ENCODE measurements at places on chromosomes 2 and 18.

DNA sequence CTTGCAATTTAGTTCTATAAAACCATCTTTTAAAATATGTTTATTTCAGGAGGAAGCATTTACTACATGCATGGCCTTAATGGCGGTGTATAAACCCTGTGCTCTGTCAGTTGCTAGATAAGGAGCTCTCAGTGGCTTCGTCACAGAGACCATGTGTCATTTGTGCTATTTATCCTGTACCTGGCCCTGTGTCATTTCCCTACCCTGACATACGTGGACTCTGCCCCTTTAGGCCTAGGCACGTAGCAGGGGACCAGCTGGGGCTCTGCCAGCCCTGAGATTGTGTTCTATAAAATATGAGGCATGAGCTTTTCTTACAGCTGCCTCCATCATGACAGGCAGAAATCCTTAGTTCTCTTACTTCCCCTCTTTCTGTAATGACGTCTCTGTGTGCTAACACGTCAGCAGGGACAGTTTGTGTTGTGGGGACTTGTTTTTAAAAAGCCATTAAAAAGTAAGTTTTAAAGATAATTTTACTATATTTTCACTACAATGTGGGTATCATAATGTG is 88.0 kb downstream of the ITGB1BP1 start:
- DNase-seq: no peak

DNA sequence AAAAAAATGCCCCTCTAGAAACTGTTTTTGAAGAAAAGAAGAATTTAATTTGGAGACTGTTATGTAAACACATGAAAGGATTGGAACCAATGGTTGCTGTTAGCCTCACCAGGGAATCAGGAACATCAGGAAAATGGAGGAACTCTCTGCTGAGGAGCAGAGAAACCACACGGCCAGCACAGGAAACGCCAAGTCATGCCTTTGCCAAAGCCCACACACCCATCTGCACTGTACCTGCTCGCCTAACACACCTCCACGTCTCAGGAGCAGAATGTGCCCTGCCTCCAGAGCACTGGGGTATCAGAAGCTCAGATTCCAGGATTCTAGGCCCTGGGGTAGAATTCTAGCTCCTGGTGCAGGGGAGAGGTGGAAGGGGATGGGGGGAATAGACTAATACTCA is 9.8 kb upstream of the SCYGR1 start:
- DNase-seq: no peak

- DNase-seq: no peak
Measured at GRCh38 chr2:3489764-3490115, 29.6 kb downstream of the ADI1 start.

DNA sequence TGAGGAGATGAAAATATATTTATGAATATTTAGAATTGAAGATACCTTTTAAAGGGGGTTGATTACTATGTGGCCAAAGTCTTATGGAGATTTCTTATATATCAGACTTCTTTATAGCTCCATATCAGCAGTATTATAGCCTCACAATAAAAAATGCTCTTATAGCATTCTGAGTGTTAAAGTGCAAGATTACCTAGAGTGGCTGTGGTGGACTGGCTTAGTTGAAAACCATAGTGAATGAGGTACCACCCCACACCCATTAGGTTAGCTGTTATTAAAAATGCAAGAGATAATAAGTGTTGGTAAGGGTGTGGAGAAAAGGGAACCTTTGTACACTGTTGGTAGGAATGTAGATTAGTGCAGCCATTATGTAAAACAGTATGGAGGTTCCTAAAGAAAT is 39.7 kb downstream of the NCOA1 start:
- no peak for DNase-seq

DNA sequence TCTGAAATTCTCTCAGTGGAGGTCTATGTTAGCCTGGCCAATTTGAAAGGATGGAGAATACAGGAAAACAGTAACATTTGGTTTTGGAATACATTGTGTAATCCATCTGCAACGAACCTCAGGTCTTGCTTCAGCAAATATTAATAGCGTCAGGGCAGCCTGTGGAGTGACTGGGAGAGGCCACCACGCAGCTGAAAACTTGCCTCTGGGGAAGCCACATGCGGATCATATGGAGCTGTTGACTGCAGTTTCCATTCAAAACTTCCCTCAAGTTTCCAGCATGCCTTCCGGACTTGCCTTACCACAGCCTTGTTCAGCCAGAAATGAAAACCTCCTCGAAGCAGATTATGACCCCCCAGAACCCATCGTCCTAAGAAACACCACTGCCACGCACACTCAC is 25.7 kb downstream of the BCL11A start:
- DNase-seq: no peak

- DNase-seq: peak; percentile 52
Measured at GRCh38 chr2:174931724-174932123, 73.5 kb downstream of the CHN1 start.

GRCh38 chr2:239329972-239330572 is 70.7 kb downstream of the HDAC4 start:
- no peak for DNase-seq

- peak; percentile 62 for DNase-seq
Measured at GRCh38 chr2:70083344-70084156, 3.7 kb upstream of the PCBP1 start.

GRCh38 chr2:30958193-30958917 is 151.1 kb upstream of the CAPN13 start:
- DNase-seq: no peak

- no peak for DNase-seq
Measured at GRCh38 chr2:101873543-101873942, 118.2 kb upstream of the IL1R2 start.

GRCh38 chr18:9992300-9992972 is 78.6 kb downstream of the VAPA start:
- DNase-seq: no peak

DNA sequence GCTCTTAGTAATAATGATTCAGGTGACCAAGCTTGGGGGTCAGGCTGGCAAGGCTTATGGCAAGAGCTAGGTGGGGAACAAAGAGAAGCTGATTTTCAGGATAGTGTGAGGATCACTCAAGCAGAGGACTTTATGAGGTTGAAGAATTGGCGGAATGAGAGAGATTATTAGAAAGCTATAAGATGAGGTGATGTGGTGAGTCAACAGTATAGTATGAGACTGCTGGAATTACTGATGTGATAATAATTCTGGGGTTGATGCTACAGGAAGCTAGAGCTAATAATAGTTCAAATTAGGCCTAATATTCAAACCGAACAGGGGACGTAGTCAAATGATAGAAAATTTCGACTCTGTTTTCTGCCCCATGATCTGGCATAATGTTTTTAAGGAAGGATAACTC is 2115.3 kb upstream of the PIK3C3 start:
- DNase-seq: no peak

DNA sequence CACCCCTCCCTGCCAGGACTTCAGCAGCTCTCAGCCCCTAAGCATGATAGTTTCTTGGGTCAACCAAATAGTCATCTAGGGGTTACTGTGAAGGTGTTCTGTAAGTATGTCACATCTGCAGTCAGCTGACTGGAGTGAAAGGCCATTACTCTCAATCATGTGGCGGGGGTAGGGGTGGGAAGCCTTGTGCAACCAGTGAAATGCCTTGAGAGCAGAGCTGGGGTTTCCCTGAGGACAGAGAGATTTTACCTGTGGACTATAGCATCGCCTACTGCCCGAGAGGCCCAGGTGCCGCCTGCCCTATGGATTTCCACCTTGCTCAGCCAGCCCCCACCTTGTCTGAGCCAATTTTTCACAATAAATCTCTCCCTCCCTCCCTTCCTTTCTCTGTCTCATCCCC is 20.9 kb upstream of the KLF11 start:
- no peak for DNase-seq

DNA sequence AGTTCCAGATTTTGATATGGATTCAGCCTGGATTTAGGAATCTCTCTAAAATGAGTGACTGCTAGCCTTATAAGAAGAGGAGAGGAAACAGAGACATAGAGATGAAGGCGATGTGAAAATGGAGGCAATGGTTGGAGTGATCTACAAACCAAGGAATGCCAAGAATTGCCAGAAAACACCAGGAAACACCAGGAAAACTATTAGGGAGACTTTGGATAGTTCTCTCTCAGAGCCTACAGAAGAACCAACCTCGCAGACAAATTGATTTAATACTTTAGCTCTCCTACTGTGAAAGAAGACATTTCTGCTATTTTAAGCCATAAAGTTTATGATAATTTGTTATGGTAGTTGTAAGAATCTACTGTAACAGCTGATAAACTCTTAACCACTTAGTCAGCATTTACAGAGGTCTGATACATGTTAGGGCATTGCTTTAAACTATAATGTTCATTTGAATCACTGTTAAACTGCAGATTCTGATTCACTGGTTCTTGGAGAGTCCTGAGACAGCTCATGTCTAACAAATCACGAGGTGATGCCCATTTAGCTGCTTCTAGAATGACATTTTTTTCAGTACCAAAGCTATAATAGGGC is 1702.6 kb upstream of the LRRTM1 start:
- DNase-seq: no peak

DNA sequence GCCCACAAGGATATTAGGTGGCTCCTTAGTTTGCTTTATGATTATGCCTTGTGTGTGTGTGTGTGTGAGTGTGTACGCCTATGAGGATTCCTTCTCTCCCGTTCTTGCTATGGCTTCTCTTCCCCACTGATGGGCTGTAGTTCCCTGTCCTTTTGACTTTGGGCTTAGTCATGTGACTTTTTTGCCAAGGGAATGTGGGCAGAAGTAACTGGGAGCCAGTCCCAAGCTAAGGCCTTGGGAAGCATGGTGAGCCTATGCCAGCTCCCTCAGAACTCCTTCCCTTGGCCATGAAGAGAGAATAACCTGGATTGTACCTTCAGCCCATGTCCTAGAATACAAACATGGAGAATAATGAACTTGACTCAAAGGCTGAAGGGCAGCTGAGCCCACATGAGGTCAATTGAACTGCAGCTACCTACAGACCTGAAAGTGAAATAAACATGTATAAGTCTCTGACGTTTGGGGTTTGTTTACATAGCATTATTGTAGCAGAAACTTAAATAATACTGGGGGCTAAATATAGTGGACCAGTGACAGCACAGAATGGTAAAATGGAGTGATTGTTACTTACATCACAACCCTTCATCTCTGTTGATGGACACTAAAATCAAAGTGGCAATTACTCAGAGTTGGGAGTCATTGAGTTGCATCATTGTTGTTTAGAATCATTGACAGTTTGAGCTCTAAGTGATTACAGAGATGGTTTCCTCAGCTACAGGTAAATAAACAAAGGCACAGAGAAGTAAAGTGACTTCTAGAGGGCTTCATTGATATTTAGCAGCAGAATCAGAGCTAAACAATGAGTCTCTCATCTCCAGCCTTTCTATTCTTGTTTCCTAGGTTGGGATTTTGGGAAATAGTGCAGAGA is 15.3 kb upstream of the IL36G start:
- no peak for DNase-seq

DNA sequence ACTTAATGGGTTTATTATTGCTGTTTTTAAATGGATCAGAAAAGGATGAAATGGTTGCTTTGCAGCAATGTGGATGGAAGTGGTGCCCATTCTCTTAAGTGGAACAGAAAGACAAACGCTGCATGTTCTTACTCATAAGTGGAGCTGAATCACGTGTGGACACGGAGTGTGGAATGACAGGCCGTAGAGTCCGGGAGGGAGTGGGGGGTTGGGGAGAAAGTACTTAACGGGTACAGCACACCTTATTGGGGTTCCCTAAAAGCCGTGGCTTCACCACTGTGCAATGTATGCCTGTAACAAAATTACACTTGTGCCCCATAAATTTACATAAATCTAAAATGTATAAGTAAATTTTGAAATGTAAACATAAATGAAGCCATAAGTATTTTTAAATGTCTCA is 64.0 kb upstream of the CTDP1 start:
- no peak for DNase-seq

GRCh38 chr2:57597940-57598339 is 448.7 kb upstream of the VRK2 start:
- no peak for DNase-seq

- no peak for DNase-seq
Measured at GRCh38 chr2:14558335-14558919, 74.1 kb upstream of the LRATD1 start.

DNA sequence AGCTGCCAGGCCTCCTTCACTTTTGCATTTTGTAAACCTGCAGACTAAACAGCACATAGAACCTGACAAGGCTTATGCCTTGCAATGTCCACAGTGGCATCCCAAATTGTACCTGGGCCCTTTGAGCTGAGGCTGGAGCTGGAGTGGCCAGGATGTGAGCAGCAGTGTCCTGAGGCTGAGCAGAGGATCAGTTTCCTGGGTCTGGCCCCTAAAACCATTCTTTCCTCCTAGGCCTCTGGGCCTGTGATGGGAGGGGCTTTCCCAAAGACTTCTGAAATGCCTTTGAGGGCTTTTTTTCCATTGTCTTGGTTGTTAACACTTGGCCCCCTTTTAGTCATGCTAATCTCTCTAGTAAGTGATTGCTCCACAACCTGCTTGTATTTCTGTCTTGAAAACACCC is 32.8 kb downstream of the FSIP2 start:
- no peak for DNase-seq

DNA sequence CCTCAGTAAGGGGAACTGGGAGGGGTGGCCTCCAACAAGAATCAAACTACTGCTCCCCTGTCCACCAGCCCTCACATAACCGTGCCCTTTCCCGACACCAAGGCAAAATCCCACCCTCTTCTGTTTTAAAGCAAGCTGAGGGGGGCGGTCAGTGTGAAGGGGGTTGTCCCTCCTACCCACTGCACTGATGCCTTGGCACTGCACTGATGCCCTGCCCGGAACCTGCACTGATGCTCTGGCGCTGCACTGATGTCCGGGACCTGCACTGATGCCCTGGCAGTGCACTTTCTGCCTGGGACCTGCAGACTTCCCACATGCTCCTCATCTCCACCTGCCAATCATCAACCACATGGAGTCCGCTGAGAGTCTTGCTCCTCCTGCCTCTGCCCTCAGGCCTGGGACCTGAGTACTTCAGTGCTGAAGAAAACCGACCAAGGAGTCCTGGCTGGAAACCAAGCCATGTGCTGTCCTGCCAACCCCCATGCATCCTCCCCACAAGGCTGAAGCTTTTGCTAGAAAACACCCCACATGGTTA is 179.5 kb downstream of the SMAD2 start:
- DNase-seq: no peak

GRCh38 chr18:59846814-59847490 is 52.8 kb upstream of the PMAIP1 start:
- DNase-seq: no peak

GRCh38 chr2:2848621-2849333 is 517.7 kb upstream of the MYT1L start:
- DNase-seq: no peak

GRCh38 chr2:85907671-85908157 is 18.9 kb upstream of the ST3GAL5 start:
- no peak for DNase-seq

DNA sequence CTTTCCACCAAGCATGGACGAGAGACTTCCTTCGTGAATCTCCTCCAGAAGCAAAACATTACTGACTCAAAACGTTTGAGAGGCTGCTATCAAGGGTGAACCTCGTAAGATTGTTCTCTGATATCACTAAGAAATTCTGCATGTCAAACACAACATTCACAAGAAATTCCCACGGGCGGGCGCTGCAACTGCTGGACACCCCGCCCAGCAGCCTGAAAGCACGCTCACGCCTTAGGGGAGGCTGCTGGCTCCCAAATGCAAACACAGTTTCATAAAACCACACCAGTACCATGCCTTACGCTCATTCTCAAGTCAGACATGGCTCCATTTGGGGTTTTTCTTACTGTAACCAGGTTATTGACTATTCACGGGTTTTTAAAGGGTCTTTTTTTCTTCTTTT is 39.0 kb downstream of the MBP start:
- DNase-seq: no peak

Measured in kidney epithelial cell (primary cell).